ENCODE measurements at places on chromosomes 16 and 17.

DNA sequence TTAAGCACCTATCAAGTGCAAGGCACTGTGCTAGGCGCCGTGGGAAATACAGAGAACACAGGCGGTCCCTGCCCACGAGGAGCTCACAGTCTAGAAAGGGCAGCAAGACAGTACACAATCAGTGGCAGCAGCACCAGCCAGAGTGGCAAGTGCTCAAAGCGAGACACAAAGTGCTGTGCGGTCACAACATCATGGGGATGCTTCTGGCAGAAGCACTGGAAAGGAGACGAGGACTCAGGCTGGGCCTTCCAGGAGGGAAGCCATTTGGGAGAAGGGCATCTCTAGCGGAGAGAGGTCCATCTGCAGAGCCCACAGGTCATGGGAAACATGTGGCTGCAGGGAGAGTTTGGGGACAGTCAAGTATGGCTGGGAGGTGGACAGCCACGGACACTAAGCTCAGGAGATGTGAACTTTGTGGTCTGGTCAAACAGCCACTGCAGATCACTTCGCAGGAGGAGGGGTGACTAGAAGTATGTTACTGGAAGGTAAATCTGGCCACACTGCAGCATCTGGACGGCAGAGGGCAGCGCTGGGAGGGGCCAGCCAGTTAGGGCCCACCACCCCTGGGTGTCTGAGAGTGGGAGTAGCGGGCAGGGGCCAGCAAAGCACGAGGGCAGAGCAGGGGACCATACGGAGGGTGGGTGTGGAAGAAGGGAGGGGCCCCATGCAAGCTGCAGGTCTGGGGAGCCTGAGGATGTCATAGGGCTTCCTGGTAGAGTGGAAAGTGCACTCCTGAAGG lies 71.1 kb downstream of the N4BP1 start:
- DNase-seq: peak; percentile 13

- DNase-seq: no peak
These were observed 66.2 kb downstream of the TNFRSF13B start for GRCh38 chr17:16905593-16906191.

GRCh38 chr16:84700446-84701300 lies 873 bp downstream of the USP10 start:
- DNase-seq: peak; percentile 24

DNA sequence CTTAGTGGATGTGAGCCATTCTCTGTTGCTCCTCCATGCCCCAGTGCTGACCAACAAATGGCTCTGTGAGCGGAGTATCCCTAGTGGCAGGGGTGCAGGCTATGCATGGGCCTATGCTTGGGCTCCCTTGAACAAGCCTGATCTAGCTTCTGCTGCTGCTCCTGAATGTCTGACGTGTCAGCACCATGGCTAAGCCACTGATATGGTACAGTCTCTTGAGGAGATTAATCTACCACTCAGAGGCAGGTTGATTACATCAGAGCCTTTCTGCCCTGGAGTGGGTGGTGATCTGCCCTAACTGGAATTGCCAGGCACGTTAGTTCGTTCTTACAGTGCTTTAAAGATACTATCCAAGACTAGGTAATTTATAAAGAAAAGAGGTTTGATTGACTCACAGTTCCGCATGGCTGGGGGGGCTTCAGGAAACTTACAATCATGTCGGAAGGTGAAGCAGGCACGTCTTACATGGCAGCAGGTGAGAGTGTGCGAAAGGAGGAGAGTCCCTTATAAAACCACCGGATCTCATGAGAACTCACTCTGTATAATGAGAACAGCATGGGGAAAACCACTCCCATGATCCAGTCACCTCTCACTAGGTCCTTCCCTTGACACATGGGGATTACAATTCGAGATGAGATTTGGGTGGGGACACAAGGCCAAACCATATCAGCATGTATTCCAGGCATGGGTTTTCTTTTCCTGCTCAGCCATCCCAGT lies 41.5 kb upstream of the B4GALNT2 start:
- no peak for DNase-seq

DNA sequence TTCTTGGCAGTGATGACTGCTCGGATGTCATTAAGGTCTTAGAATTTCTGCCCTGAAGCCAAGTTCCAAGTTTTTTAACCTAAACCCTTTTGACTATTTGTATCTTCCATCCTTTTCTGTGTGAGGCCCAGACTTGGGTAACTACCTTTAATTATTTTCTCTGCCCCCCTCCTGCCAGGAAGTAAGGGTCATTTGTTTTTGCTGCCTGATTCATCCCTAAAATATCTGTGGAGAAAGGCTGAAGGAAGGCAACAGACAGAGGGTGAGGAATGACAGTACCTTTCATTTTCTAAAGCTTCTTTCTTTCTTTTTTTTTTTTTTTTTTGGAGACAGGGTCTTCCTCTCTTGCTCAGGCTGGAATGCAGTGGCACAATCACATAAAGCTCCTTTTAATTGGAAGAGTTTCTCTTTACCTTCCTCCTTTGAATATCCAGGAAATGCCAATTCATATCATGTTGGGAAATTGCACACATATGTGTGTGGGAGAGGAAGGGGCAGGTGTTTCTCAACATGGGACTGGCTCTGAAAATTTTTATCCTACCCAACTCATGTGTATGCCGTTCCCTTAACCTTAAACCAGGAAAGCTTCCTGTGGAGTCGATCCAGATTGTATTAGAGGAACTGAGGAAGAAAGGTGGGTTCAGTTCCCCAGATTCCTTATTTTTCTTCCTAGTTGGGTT lies 957 bp downstream of the VPS25 start:
- DNase-seq: no peak

GRCh38 chr16:9206156-9206555 lies 114.7 kb downstream of the HAPSTR1 start:
- DNase-seq: no peak

DNA sequence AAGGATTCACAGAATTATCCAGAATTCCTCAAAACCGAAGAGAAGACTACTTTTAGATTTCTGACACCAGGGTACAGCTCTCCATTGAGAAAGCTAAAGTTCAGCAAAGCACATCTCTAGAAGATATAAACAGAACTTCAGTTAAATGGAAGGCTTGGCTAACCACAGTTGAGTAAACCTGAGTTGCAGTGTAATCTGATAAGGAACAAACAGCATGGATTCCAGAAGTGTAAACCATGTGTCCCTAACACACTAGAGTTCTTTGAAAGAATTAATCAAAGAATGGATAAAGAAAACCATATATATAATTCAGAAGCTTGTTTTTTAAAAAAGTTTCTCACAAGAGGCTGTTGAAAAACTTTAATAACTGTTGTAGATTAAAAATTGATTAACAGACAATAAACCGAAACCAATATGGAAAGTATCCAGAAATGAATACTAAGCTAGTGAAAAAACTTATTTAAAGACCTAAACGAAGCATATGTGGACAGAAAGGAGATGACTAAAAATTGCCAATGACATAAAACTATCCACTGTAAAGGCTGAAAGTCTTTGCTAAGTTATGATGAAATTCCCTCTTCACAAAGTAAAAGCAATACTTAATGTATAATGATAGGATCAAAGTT lies 4.3 kb downstream of the RNF43 start:
- DNase-seq: no peak

- DNase-seq: no peak
These were observed 7.1 kb upstream of the LPCAT2 start for GRCh38 chr16:55501549-55502322.

GRCh38 chr17:41823580-41823979 lies 10.8 kb downstream of the FKBP10 start:
- DNase-seq: no peak

GRCh38 chr16:87487361-87487924 lies 5.4 kb downstream of the ZCCHC14 start:
- DNase-seq: no peak

DNA sequence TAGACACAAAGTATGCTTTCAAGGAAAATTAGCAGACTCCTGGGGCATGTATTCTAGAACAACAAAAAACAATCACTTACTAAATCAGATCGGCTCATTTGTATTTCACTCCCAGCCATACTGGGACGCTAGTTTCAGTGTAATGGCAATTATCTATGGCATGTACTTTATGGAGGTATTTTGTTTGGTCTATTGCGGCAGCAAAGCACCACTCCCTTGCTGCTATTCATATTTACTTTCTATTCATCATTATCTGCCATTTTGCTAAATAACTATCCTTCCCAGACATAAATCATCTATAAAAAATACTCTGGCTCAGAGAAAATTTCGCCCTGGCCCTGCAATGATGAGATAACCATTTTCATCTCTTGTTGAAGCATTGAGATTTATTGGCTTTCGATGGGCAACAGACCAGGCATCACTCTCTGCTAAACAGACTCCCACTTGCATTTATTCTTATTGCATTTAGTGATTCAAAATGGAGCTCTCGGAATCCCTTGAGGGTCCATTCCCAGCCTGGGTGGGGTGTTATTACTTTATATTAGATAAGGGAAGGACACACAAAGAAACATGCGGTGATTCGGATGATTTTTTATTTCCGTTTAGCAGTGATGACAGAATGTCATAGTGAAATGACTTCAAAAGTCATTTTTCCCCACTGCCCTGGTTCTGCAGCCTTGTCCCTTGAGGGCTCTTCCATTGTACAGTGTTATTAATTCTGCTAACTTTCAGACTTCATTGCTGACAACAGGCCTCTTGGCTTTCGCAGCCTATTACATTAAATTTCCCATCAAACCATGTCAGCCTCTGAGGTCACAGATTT lies 225.8 kb downstream of the IRX3 start:
- DNase-seq: no peak

All from activated CD4-positive, alpha-beta T cell treated with anti-CD3 and anti-CD28 coated beads, Interleukin-2, amount 50 U/mL, for 48 hours (primary cell).